ENCODE measurements at places on chromosomes 4 and X.
A peak's percentile ranks its signal among the peaks of the same experiment; 100 is the strongest.

DNA sequence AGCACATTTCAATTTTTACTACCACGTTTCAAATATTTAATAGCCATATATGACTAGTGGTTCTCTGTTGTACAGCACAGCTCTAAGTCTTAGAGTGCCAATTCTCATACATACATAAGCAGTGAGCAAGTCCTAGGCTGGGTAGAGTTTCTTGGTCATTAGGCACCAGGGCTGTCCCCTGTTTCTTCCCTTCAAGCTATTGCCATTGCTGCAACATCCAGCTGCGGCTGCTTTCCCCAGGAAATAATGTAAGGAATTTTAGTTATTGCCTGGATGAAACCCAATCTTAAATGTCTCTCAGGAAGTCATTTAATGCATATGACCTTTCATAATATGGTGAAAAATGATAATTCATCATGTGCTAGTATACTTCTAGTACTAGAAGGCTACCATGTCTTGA, 74.1 kb upstream of the PPP3CA start:
- H3K4me1 ChIP-seq, result no peaks in the 10 kb centered on the region
- H3K27ac ChIP-seq, result no peak overlapping the region
- no peak overlapping the region for H3K4me3 ChIP-seq
- DNase-seq, result peak; percentile 1
- H3K27me3 ChIP-seq, result no peaks in the 10 kb centered on the region
- H3K36me3 ChIP-seq, result no peaks in the 10 kb centered on the region

DNA sequence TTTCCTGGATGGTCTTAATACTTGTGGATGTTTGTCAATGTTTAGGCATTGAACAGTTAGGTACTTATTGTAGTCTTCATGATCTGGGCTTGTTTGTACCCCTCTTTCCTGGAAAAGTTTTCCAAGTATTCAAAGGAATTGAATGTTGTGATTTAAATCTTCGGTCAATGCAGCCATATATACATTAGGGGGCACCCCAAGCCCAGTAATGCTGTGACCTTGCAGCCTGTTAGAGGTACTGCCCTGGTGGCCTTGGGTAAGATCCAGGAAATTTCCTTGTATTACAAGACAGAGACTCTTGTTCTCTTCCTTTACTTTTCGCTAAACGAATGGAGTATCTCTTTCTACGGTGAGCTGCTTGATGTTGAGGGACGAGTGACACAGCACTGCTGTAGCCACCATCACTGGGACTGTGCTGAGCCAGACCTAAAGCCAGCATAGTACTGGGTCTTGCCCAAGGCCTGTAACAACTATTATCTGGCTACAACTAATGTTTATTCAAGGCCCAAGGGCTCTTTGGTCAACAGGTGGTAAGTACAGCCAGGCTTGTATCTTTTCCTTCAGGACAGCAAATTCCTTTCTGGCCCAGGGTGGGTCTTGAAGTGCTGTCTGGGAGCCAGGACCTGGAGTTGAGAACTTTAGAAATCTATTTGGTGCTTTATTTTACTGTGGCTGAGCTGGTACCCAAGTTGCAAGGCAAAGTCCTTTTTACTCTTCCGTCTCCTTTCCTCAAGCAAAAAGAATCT, 118.3 kb upstream of the ATOH1 start:
- no peak for DNase-seq
- H3K27ac ChIP-seq, result no peak overlapping the region
- H3K36me3 ChIP-seq, result no peaks in the 10 kb centered on the region
- H3K4me1 ChIP-seq, result no peaks in the 10 kb centered on the region
- no peaks in the 10 kb centered on the region for H3K27me3 ChIP-seq

DNA sequence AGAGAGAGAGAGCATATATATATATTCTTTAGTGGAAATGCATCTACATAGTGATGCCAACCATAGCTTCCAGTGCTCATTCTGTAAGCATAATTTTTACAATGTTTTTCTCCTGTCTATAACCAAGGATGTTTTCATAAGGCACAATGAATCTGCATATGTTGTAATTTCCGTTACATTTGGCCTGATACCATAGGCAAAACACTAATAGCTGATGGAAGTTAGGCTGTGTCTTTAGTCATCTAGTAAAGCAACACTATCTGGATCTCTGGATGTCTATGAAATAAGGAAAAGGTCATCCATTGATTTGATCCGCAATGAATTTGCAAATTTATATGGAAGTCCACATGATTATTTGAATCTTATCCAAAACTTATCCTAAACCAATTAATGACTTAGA, 8.1 kb downstream of the PCDH7 start:
- no peaks in the 10 kb centered on the region for H3K4me1 ChIP-seq
- H3K36me3 ChIP-seq, result no peaks in the 10 kb centered on the region
- H3K27me3 ChIP-seq, result no peaks in the 10 kb centered on the region
- no peak overlapping the region for H3K27ac ChIP-seq

DNA sequence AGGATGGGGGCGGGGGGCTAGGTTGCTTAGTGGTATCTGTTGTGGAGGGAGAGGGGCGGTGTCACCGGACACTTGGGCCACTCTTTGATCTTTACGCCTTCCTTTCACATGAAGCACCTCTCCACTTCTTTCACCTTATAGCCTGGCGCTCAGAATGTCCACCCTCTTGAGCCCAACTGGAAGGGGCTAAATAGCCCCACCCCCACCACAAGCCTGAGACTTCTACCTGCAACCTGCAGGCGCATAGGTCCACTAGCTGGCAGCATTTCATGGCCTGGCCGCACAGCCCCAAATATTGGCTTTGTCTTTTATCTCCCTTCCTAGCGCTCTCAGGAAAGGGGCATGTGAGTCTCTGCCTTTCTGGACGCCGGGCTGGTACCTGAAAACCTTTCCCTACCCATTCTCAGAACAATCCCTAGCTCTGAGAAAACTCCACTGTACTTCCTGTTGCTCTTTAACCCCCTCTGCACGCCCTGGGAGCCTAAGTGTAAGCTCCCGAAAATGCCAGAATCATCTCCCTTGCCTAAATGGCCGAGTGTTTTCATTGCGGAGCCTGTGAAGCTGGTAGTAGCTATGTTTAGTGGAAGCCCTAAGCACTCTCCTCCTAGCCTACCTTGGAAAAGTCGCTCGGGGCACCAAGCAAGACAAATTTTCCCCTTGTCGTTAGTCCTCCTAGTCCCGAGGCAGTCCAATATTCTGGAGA, 1.2 kb upstream of the TRPC5 start:
- no peak overlapping the region for H3K27ac ChIP-seq
- H3K36me3 ChIP-seq, result no peaks in the 10 kb centered on the region
- peaks cover 2% of the 10 kb centered on the region for H3K4me1 ChIP-seq
- H3K27me3 ChIP-seq, result peaks cover 26% of the 10 kb centered on the region
- H3K4me3 ChIP-seq, result no peak overlapping the region

GRCh38 chr4:87631668-87632067, 18.4 kb upstream of the DMP1 start:
- H3K4me1 ChIP-seq, result no peaks in the 10 kb centered on the region
- H3K27ac ChIP-seq, result no peak overlapping the region
- no peaks in the 10 kb centered on the region for H3K27me3 ChIP-seq
- DNase-seq, result no peak

GRCh38 chr4:38368613-38369012, 295.4 kb upstream of the KLF3 start:
- H3K36me3 ChIP-seq, result no peaks in the 10 kb centered on the region
- DNase-seq, result peak; percentile 28
- H3K4me1 ChIP-seq, result peaks cover 2% of the 10 kb centered on the region
- H3K27ac ChIP-seq, result no peak overlapping the region
- H3K4me3 ChIP-seq, result no peak overlapping the region

DNA sequence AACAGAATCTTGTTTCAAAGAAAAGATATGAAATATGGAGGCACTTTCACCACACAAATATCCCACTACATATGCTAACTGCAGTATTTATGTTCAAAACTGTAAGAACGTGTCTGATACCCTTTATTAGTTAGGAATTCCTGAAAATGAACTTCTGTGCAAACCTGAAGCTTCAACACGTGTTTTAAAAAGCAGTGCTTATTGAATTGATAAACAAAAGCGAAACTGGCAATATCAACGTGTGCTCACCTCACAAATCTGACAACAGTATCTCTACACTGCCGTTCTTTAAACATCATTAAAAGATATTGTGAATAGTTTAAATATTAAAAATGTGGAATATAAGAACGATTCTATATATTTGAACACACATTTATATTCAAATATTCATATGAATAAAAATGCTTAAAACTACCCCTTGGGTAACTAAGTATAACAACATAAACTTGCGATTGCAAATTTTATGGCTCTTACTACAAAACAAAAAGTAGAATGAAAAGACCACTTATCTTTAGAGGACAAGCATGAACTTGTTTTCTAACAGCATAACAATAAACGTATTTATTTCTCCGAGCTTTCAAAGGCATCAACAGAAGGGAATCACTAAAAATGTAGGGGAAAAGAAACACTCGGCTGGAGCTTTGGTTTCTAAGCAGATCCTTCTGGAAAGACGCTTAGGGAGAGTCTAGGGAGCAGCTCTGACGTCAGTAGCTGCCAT, at the start of gene LRP2BP:
TSS of gene LRP2BP (minus strand) at position 687 of the 718 bp plus-strand sequence. CDS start 17,738 bp downstream, outside the sequence.
- peaks cover 4% of the 10 kb centered on the region for H3K36me3 ChIP-seq
- no peaks in the 10 kb centered on the region for H3K27me3 ChIP-seq
- peaks cover 3% of the 10 kb centered on the region for H3K4me1 ChIP-seq
- DNase-seq, result no peak

- no peak overlapping the region for H3K4me3 ChIP-seq
- no peak for DNase-seq
- no peaks in the 10 kb centered on the region for H3K36me3 ChIP-seq
- no peaks in the 10 kb centered on the region for H3K4me1 ChIP-seq
These were observed 78.1 kb upstream of the HPGD start for GRCh38 chr4:174600391-174600790.

DNA sequence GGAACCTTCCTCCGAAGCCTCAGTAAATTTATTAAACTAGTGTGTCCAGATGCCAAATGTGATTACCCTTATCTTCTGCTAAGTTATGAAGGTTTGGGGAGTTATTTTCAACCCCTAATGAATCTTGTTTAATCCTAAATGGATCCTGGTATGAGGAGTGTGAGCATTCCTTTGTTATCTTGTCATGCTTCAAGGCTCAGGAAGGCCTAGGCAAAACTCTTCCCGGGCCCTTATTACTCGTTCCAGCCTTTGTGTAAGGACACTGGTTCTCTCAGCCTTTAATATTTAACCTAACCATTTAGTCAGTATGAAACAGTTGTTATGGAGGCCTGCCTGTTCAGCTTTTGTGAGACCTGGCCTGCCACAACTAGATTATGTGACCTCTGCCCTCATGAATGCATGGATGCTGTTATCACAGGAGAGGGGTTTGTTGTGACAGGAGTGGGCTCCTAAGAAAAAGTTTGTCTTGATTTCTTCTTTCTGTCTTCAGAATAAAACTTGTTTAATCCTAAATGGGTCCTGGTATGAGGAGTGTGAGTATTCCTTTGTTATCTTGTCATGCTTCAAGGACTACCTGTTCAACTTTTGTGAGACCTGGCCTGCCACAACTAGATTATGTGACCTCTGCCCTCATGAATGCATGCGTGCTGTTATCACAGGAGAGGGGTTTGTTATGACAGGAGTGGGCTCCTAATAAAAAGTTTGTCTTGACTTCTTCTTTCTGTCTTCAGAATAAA, 181.7 kb downstream of the SLC39A8 start:
- H3K4me1 ChIP-seq, result no peaks in the 10 kb centered on the region
- no peaks in the 10 kb centered on the region for H3K27me3 ChIP-seq
- no peak for DNase-seq
- no peak overlapping the region for H3K27ac ChIP-seq
- H3K4me3 ChIP-seq, result no peak overlapping the region

DNA sequence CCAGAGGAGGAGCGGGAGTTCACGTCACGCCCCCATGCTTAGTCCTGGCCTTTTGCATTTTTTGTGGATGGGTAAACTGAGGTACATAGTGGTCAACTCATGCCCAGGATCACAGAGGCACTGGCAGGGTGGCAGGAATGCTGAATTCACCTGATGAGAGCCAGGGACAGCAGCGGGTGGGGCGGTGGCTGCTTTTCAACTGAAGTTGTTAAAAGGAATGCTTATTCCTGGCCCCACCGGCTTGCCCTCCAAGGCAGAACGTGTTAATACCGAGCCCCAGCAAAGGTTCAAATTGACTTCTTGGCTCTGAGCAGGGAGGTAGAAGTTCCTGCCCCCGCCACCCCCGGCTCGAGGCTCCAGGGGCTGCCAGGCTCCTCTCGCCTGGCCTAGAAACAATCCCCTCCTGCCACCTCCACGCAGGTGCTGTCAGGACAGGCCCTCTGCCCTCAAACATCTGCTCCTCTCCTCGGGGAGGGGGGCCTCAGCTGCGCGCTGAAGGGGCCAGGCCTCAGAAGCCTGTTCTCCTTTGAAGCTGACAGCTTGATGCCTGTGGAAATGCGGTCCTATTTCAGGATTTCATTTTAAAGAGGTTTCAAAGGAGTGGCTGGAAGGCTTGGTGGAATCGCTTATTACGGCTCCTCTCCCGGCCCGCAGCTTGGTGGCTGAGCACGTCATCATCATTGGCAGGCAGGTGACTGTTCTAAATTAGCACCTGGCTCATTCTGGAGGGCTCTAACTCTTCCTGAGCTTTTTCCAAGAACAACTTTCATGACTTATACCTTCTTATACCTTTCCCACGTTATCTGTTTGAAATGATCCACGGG, 93.0 kb downstream of the PHKA2 start:
- H3K4me1 ChIP-seq, result peaks cover 9% of the 10 kb centered on the region
- no peaks in the 10 kb centered on the region for H3K27me3 ChIP-seq
- DNase-seq, result no peak
- no peak overlapping the region for H3K4me3 ChIP-seq

GRCh38 chrX:3938587-3938986, 225.1 kb upstream of the PRKX start:
- no peak overlapping the region for H3K4me3 ChIP-seq
- no peaks in the 10 kb centered on the region for H3K27me3 ChIP-seq
- no peak overlapping the region for H3K27ac ChIP-seq
- H3K4me1 ChIP-seq, result no peaks in the 10 kb centered on the region
- no peak for DNase-seq

DNA sequence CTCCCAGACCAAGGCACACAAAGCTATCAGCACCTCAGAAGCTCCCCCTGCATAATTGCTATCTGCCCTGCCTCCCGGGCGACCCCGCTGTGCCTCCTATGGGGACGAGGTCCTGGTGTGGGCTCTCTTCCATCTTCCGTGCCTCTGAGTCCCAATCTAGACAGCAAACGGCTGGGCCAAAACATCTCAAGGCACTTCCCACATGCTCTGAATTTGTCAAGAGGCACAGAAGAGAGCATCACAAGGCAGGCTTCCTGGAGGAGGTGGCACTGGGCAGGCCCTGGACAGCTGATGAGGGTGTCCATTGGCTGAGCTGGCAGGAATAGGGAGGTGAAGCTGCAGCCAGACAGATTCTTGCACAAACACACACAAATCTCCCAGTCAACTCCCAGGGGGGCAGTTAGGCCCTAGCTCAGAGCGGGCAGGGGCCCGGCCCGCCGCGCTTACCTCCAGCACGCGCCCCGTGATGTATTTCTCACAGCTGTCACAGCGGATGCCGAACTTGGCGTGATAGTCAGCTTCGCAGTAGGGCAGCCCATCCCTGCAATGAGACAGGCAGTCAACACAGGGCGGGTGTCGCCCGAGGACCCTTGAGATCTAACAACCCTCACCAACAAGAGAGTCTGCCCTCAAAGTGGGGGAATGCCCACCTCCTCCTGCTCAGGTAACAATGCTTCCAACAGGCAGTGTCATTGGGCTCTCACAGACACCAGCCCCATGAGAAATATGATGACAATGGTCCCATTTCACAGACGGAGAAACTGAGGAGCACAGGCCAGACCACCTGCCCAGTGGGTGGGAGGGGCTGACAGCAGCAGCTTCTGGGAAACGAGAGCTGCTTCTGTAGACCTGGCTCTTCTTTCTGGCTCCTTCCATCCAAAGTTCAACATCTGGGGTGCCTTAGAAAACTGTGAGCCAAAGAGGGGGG, 81.2 kb downstream of the ABLIM2 start:
- H3K36me3 ChIP-seq, result no peaks in the 10 kb centered on the region
- H3K4me1 ChIP-seq, result no peaks in the 10 kb centered on the region
- H3K27ac ChIP-seq, result no peak overlapping the region
- H3K4me3 ChIP-seq, result no peak overlapping the region
- peaks cover 68% of the 10 kb centered on the region for H3K27me3 ChIP-seq

All from IMR-90 (cell line).